ENCODE measurements at places on chromosomes 11 and 22. TPM values are rescaled to one million over a fixed set of nuclear protein-coding genes. Genes with fewer than 3 reads are reported as not detected.

DNA sequence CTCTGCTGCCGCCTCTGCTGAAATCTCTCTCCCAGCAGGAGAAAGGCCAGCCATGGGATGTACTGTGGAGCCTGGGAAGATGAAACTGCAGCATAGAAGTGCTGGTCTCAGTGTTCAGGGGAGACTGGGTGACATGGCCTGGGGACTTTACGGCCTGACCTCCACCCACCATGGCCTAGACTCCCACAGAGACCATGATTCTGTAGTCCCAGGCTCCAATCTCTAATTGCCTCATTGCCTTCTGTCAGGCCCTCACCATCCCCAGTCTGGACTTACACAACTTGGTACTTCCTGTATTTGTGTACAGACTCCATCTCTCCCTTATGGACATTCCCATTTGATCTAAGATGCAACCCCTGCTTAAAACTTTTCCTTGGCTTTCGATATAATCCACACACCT is 43.1 kb downstream of the TRAF6 start:
- peaks cover 10% of the 10 kb centered on the region for H3K4me1 ChIP-seq
- no peaks in the 10 kb centered on the region for H3K36me3 ChIP-seq
- no peak for DNase-seq
- peaks cover 3% of the 10 kb centered on the region for H3K27me3 ChIP-seq

DNA sequence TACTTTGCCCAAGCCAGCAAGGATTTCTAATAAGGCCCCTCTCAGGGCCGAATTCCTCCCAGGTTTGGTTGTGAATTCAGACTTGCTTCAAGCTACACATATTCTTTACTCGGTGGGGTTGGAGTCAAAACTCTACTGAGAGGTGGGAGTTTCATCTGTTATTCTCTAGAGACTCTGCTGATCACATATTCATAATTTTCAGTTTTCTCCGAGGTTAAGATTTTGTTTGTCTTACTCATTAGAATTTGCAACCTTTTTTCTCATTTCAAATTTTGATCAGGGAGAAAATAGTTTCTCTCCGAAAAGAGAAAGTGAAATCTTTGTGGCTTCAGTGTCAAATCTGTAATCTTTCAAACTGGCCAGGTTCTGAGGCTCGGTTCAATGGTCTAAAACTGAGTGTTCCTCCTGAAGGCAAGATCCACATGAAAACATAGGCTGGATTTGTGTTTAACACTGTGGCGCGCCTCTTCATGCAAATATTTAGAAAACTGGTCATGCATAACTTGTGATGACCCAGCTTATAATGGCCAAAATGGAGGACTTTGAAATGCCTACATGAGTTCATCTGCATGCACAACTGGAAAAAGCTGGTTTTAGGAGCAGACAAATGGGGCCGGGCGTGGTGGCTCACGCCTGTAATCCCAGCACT is 21.5 kb upstream of the GSTP1 start:
- peaks cover 8% of the 10 kb centered on the region for H3K27me3 ChIP-seq
- no peak for DNase-seq
- H3K36me3 ChIP-seq = no peaks in the 10 kb centered on the region
- H3K4me1 ChIP-seq = peaks cover 17% of the 10 kb centered on the region

DNA sequence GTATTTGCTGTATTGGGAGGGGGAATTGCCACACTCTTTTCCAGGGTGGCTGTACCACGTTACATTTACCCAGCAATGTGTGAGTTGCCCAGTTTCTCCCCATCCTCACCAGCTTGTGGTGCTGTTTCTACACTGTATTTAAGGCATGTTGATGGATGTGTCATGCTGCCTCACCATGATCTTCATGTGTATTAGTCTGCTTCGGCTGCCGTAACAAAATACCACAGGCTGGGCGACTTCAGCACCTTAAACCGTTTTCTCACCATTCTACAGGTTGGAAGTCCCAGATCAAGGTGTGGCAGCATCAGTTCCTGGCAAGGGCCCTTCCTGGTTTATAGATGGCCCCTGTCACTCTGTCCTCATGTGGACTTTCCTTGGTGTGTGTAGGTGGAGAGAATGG is 169.7 kb downstream of the IGLL1 start:
- no peak for DNase-seq
- peaks cover 3% of the 10 kb centered on the region for H3K27me3 ChIP-seq
- no peaks in the 10 kb centered on the region for H3K36me3 ChIP-seq
- H3K4me3 ChIP-seq = no peak overlapping the region

DNA sequence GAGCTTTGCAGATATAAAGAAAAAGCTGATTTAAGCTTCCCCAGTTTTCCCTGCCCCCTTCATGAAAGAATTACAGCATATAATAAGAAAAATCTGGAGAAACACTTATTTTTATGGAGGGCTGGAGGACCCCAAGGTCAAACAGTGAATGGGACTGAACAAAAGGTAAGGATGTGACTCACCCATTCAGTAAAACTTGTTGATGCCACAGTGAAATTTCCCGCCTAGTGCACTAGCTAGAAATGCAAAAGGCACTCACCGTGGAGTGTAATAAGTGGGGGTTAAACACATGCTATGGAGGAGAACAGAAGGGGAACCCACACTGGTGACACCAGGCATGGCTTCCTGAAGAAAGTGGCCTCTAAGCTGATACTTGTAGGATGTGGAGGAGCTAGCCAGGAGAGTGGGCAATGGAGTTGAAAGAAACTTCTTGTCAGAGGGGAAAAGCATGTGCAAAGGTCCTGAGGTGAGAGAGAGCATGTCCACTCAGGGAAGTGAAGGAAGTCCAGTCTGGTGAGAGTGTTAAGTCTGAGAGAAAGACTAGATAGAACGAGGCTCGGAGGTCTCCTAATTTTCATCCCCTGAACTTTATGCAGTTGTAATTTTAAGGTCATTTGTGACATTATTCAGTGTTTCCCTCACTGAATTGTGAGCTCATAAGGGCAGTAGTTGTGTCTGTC is 77.1 kb downstream of the MIAT start:
- no peak overlapping the region for H3K4me3 ChIP-seq
- H3K4me1 ChIP-seq = peaks cover 21% of the 10 kb centered on the region
- H3K27ac ChIP-seq = no peak overlapping the region
- H3K27me3 ChIP-seq = no peaks in the 10 kb centered on the region
- DNase-seq = no peak

DNA sequence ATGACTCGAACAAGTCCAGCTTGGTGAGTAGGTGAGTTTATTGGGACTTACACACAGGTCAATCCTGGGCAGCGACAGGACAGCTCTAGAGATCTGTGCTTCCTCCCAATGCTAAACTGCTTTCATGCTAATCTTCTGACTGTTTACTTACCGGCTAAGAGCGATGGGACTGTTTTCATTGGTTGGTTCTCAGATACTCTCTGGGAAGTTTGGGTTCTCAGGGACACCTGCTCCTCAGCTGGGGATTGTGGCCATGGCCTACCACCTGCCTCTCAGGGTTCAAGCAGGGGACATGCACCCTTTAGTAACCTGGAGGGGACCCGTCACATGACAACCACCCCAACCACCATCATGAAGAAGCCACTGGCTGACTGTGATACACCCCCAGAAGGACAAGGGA is 13.1 kb downstream of the APOL2 start:
- peaks cover 14% of the 10 kb centered on the region for H3K36me3 ChIP-seq
- H3K27ac ChIP-seq = no peak overlapping the region
- H3K4me3 ChIP-seq = no peak overlapping the region
- no peak for DNase-seq
- H3K4me1 ChIP-seq = peaks cover 22% of the 10 kb centered on the region
- H3K27me3 ChIP-seq = no peaks in the 10 kb centered on the region

The EIF4G2 gene
- 918 TPM for total RNA-seq

The OR51E1 gene
- total RNA-seq = not detected
